Breast epithelium (tissue), 4 donors: ENCODE measurements at places on chromosomes 5 and 9. TPM values are rescaled to one million over a fixed set of nuclear protein-coding genes. Genes with fewer than 3 reads are reported as not detected.

The DAB2 gene
- 240 TPM for total RNA-seq

The DTWD2 gene
- 14.1 TPM for total RNA-seq

The ORM1 gene
- total RNA-seq = not detected

The NIM1K gene
- total RNA-seq = 0.48 TPM

The CAVIN4 gene
- total RNA-seq = 0.29 TPM

- H3K27ac ChIP-seq = no peak overlapping the region
- no peaks in the 10 kb centered on the region for H3K4me1 ChIP-seq
- no peaks in the 10 kb centered on the region for H3K36me3 ChIP-seq
- H3K27me3 ChIP-seq = no peaks in the 10 kb centered on the region
- H3K4me3 ChIP-seq = no peak overlapping the region
These were observed 28.4 kb upstream of the HK3 start for GRCh38 chr5:176927562-176927961.

GRCh38 chr9:37163299-37163698, 42.9 kb downstream of the ZCCHC7 start:
- H3K36me3 ChIP-seq = no peaks in the 10 kb centered on the region
- no peak overlapping the region for H3K4me3 ChIP-seq
- no peaks in the 10 kb centered on the region for H3K27me3 ChIP-seq
- H3K4me1 ChIP-seq = no peaks in the 10 kb centered on the region

DNA sequence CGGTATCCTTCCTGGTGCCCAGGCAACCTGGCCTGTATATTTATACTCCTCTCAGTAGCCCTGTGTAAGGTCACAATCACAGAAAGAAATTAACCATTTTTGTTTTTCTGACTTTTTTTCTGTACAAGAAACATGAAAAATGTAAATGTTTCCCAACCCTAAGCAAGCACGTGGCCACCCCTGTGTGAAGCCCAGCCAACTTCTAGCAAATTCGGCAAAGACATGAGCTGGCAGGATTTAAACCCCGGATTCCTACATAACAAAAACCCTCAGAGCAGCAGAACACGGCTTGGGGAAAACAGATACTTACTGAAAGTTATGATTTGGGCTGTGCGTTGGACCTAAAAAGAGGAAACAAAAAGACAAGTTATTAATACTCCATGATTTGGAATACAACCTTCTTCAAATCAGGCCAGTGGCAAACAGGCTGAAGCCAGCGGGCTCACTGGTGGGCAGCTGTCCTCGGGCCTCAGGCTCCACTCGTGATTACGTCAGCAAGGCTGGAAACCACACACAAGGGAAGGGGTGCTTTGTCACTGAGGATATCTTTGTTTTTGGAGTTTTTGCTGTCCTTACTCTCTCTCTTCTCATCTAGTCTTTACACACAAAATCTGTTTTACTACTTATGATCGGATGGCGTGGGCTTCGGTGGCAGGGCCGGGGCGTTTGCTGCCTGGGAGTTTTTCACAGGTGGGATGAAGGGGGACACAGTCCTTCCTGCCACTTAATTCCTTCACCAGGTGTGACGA, 194.1 kb downstream of the ROR2 start:
- H3K27ac ChIP-seq = peak overlapping the region; percentile 83
- H3K36me3 ChIP-seq = no peaks in the 10 kb centered on the region

- no peak overlapping the region for H3K4me3 ChIP-seq
- H3K27ac ChIP-seq = no peak overlapping the region
- no peaks in the 10 kb centered on the region for H3K27me3 ChIP-seq
- no peaks in the 10 kb centered on the region for H3K36me3 ChIP-seq
These were observed 194.5 kb downstream of the ARL15 start for GRCh38 chr5:54115735-54116403.

- no peaks in the 10 kb centered on the region for H3K4me1 ChIP-seq
- H3K27ac ChIP-seq = no peak overlapping the region
- no peaks in the 10 kb centered on the region for H3K27me3 ChIP-seq
These were observed 127.4 kb downstream of the BARX1 start for GRCh38 chr9:93827545-93828330.

GRCh38 chr5:76604838-76605237, 18.4 kb downstream of the F2RL2 start:
- no peaks in the 10 kb centered on the region for H3K27me3 ChIP-seq
- no peaks in the 10 kb centered on the region for H3K4me1 ChIP-seq
- H3K27ac ChIP-seq = no peak overlapping the region
- H3K36me3 ChIP-seq = no peaks in the 10 kb centered on the region

- no peaks in the 10 kb centered on the region for H3K4me1 ChIP-seq
- peak overlapping the region; percentile 90 for H3K27ac ChIP-seq
- DNase-seq = no peak
- H3K36me3 ChIP-seq = no peaks in the 10 kb centered on the region
- peak overlapping the region; percentile 61 for H3K4me3 ChIP-seq
- H3K27me3 ChIP-seq = peaks cover 3% of the 10 kb centered on the region
These were observed 428 bp downstream of the EFNA5 start for GRCh38 chr5:107670087-107670931.

- H3K27me3 ChIP-seq = no peaks in the 10 kb centered on the region
- H3K4me3 ChIP-seq = no peak overlapping the region
- H3K36me3 ChIP-seq = no peaks in the 10 kb centered on the region
- no peaks in the 10 kb centered on the region for H3K4me1 ChIP-seq
- no peak for DNase-seq
These were observed 60.7 kb downstream of the SMIM23 start for GRCh38 chr5:171846323-171846722.

DNA sequence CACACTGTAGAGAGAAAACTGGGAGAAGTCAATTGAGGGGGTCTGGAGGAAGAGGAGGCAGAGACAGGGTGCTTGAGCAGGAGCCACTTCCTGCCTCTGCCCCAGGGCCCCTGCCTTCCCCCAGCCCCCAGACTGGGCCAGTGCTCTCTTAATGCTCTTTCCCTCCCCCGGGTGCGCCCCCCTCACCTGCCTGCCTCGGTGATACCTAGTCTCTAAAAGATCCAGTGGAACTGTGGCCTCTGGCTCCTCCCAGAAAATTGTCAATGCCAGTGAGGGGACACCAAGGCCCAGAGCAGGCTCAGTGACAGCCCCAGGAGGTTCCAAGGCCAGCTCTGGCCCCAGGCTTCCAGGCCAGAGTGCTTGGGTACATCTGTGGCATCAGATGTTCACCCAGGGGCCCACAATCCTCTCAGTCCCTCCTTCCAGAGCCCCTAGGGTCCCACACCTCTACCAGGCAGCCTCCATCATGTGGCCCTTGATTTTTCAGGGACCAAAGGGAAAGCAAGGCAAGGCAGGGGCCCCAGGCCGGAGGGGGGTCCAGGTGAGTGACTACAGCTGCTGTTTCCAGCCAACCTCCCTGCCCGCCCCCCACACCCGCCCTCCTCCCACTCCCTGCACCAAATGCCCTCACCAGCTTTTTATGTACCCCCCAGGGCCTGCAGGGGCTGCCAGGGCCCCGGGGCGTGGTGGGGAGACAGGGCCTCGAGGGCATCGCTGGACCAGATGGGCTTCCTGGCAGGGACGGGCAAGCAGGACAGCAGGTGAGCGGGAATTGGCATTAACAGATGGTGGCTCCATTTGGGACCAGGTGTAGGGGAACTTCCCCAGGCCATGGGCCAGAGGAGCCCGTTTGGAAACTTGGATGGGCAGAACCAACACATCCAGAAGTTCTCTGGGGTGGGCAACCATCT, 33.1 kb upstream of the ORM1 start:
- H3K4me3 ChIP-seq = no peak overlapping the region
- peak; percentile 46 for DNase-seq
- H3K36me3 ChIP-seq = no peaks in the 10 kb centered on the region
- no peaks in the 10 kb centered on the region for H3K27me3 ChIP-seq
- H3K4me1 ChIP-seq = no peaks in the 10 kb centered on the region

GRCh38 chr9:78692871-78693270, 395.9 kb downstream of the PSAT1 start:
- DNase-seq = no peak
- H3K36me3 ChIP-seq = no peaks in the 10 kb centered on the region
- no peak overlapping the region for H3K4me3 ChIP-seq
- no peaks in the 10 kb centered on the region for H3K4me1 ChIP-seq
- H3K27ac ChIP-seq = no peak overlapping the region

GRCh38 chr5:96113170-96113939, 151.7 kb upstream of the ELL2 start:
- no peaks in the 10 kb centered on the region for H3K27me3 ChIP-seq
- DNase-seq = peak; percentile 76
- H3K4me3 ChIP-seq = no peak overlapping the region

- H3K27me3 ChIP-seq = no peaks in the 10 kb centered on the region
- no peak overlapping the region for H3K27ac ChIP-seq
- no peak for DNase-seq
- no peaks in the 10 kb centered on the region for H3K4me1 ChIP-seq
- no peaks in the 10 kb centered on the region for H3K36me3 ChIP-seq
These were observed 134.9 kb downstream of the ATG10 start for GRCh38 chr5:82106756-82107155.

DNA sequence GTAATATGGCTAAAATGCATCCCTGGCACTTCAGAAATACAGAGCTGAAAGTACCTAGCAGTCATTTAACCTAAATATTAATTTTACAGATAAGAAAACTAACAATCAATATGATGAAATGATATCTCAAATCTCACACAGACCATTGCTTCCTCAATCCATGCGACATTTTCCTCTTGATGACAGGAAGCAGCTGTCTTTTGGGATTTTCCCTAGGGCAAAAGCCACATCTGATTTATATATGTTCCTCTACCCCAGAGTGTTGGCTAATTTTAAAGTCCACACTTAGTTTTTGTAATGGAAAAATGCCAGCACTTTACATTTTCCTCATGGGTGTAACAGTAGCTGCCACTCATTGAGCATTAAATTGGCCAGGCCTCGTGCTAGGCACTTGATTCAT, 47.7 kb upstream of the ITGA1 start:
- H3K4me3 ChIP-seq = no peak overlapping the region
- H3K27me3 ChIP-seq = no peaks in the 10 kb centered on the region
- H3K36me3 ChIP-seq = no peaks in the 10 kb centered on the region
- H3K4me1 ChIP-seq = no peaks in the 10 kb centered on the region

DNA sequence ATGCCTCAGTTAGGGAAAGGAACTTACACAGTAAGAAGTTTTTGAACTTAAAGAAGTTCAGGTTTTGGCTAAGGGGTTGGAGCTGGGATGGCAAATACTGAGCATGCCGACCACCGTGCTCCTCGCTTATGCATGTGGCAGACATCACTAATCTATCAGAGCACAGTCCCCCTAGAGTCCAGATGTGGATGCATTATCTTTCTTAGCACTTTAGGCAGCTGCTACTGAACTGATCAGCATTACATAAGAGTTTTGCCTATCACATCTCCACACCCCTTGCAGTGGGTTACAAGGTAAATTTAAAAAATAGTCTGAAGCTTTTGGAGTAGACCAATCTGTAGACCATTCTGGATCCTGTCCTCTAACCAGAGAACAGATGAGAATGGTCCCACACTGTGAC, 22.4 kb downstream of the MACIR start:
- H3K27me3 ChIP-seq = no peaks in the 10 kb centered on the region
- no peak for DNase-seq
- H3K27ac ChIP-seq = no peak overlapping the region
- H3K36me3 ChIP-seq = no peaks in the 10 kb centered on the region
- H3K4me3 ChIP-seq = no peak overlapping the region

DNA sequence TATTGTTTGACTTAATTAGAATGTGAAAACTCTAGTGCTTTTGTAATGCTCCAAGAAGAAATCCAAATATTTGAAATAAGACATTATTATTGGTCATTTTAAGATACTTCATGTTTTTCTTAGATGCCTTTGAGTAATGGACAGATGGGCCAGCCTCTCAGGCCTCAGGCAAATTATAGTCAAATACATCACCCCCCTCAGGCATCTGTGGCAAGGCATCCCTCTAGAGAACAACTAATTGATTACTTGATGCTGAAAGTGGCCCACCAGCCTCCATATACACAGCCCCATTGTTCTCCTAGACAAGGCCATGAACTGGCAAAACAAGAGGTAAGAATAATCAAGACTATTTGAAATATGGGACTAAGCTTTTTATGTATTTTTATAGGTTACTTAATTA, 69.2 kb upstream of the SREK1 start:
- H3K4me1 ChIP-seq = no peaks in the 10 kb centered on the region
- no peak for DNase-seq
